ENCODE measurements at places on chromosomes 7 and 10. TPM values are rescaled to one million over a fixed set of nuclear protein-coding genes. Genes with fewer than 3 reads are reported as not detected.

Gene ACBD7
- polyA plus RNA-seq = 5.8 TPM

Gene CDC14C
- polyA plus RNA-seq = 0.10 TPM

Gene NANOS1
- 3.8 TPM for polyA plus RNA-seq

Gene GLUD1
- 157 TPM for polyA plus RNA-seq

DNA sequence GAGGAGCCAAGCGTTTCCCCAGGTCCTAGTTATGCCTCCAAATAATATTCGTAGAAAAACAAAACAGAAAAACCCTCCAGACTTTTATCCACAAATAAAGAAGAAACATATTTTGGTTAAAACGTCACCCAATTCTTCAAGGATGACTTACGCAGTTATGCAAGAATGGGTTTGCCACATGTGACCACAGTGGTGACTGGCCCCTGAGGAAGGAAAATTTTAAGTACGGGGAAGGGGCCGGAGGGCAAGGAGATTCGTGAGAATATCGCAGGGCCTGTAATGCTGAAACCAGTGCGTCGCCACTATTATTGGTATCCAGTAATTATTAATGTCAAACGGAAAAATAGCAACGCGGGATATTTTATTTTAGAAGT is 537 bp upstream of the MRPS24 start:
- no peak for DNase-seq

DNA sequence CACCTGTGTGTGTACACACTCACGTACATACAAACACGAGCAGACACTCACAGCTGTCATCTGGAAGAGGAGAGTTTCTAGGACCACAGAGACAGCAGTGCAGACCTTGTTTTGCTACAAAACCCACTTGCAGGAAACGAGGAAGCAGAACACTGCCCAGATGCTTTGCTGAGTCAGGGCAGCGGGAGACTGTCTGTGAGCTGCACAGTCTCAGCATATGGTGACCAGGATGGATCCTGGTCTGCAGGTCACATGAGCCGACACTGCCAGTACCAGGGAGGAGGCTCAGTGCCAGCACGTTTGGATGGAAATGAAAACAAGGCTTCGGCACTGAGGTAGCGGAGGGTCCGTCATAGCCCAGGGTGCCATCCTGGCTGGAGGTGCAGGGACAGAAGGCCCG is 117.6 kb upstream of the DPP6 start:
- DNase-seq = no peak

All from right renal pelvis (tissue), 4 donors.